Hematopoietic multipotent progenitor cell treated with erythropoietin and hydrocortisone succinate and interleukin-3 and kit ligand, for 8 days (in vitro differentiated cells): ENCODE measurements at places on chromosomes 3 and 15.

- DNase-seq: no peak
Observed at GRCh38 chr3:24046214-24046613, 101.1 kb downstream of the NR1D2 start.

DNA sequence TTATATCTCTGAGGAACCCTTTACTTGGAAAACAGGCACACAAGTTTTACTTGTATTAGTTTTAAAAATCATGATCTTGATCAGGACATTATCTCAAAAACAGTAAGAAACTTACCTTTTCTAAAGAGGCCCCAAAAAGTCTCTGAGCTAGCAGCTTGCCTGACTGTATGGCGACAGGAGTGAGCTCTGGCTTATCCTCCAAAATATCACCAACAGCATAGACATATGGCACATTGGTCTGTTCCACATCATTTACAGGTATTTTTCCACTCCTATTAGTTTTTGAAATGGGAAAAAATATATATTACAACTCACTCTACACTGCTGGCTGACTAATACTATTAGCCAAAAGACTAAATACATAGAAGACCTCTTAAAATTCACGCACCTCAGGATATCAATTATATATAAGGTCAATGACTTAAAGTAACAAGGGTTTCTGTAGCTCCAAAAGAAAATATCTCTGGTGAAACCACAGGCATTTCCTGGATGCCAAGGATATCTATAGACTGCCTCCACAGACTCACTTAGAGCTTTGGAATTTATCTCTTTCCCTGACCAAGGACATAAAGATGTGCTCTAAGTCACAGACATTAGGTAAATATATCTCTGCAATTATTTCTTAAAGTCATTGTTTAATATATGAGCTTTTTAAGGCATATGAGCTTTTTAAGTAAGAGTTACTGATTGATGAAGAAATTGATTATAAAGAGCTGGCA lies 33.1 kb downstream of the TXNRD3 start:
- DNase-seq: no peak

GRCh38 chr15:81189583-81190283 lies 6.9 kb upstream of the IL16 start:
- DNase-seq: no peak

DNA sequence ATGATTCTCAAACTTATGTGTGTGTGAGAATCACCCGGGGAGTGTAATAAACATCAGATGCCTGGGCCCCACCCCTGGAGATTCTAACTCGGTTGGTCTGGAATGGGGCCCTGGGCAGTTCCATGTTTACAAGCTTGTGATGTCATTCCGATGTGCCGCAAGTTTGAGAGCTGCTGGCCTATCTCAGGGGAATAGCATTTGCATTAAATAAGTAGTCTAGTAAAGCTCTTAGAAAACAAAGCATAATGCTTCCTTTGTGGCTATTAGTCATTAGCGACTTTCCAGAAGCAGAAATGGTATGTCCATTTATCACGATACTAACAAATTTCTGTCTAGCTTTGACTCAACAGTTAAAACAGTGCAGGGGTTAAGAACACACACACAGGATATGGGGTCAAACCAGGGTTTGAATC lies 20.9 kb downstream of the PGBD4 start:
- DNase-seq: no peak

- DNase-seq: no peak
Observed at GRCh38 chr3:18657858-18658820, 233.0 kb upstream of the SATB1 start.

- no peak for DNase-seq
Observed at GRCh38 chr3:81749265-81749664, 12.2 kb downstream of the GBE1 start.

DNA sequence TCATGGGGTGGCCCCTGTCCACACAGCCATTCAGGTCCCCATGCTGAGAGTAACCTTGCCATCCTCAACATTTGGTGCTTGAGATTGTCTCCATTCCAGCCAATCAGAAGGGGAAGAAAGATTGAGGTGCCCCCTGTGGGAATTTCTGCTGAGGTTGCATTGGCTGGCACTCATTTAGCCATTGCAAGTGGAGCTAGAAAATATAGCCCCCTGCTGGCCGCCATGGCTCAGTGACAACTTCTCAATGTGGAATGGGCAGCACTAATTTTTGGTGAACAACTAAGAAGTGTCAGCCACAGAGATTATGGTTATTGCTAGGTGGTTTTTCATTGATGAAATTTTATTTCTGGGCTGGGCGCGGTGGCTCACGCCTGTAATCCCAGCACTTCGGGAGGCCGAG lies 22.0 kb downstream of the COL6A6 start:
- peak; percentile 77 for DNase-seq

DNA sequence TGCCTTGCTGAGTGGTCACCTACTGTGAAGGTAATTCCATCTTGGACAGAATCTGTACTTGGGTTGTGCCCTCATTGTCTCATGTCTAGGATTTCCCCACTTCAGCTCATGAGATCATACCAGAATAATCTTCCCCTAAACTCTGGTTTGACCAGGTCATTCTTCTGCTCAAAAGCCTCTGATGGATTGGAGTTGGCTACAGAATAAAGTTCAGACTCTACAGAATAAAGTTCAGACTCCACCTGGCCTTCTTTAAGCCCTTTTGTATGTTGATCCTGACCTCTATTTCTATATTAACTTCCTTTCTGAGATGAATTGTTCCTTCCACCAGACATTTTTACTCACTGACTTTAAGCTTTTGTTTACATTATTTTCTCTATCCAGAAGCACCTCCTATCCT lies 6.4 kb upstream of the GLCE start:
- no peak for DNase-seq

DNA sequence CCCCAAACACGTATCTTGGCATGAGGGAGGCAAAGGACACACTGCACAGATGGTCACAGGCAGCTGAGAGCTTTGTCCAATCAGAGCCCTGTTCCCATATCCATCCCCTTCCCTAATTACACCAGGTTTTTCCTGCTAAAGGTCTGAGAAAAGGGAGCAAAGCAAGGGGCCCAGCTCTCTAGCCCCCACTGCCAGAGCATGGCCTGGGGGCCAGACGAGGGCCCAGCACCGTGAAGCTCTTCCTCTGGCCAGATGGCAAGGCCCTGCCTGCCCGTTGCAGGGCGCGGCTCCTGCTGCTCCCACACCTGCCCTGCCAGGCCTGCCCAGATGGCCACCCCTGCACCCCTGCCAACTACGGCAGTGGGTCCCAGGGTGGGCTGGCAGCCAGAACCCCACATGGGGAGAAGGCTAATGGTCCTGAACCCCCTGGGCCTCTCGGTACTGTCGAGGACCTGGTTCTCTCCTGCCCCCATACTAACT lies 3.2 kb downstream of the SHF start:
- DNase-seq: no peak

GRCh38 chr3:65963787-65964677 lies 74.7 kb downstream of the MAGI1 start:
- no peak for DNase-seq

DNA sequence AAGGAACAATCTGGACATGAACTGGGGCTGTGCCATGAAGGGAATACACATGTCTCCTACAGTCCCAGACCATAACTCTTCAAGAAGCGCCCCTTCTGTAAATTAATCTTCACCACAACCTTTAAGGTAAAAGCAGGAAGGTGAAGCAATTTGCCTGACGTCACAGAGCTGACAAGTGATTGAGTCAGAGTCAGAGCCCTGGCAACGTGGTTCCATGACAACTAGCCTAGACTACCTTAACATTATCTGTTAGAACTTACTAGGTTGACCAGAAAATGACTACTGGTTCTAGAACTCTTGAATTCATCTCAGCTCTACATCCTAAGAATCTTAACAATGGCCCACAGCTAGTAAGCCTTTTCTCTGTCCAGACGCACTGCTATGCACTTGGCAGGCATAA lies 124.6 kb downstream of the NTRK3 start:
- DNase-seq: no peak

- DNase-seq: no peak
Observed at GRCh38 chr15:88004399-88004798, 252.1 kb downstream of the NTRK3 start.

- DNase-seq: no peak
Observed at GRCh38 chr15:93831641-93832040, 399.7 kb upstream of the MCTP2 start.

DNA sequence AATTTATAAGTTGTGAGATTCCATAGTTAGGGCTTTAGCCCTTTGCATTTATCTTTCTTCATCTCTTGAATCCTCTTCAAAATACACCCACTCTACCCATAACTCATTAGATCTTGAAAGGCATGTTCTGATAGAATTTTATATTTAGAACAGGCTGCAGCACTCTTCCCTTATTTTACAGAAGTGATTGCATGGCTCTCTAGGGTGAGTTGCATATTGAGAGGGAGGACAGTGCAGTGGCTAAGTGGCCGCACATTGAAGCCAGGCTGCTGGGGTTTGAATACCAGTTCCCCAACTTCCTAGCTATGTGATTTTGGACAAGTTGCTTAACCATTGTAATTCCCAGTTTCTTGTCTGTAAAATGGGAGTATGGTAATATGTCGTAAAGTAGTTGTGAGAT lies 2.5 kb downstream of the CD86 start:
- no peak for DNase-seq

GRCh38 chr3:122496508-122496907 lies 18.2 kb downstream of the KPNA1 start:
- no peak for DNase-seq

DNA sequence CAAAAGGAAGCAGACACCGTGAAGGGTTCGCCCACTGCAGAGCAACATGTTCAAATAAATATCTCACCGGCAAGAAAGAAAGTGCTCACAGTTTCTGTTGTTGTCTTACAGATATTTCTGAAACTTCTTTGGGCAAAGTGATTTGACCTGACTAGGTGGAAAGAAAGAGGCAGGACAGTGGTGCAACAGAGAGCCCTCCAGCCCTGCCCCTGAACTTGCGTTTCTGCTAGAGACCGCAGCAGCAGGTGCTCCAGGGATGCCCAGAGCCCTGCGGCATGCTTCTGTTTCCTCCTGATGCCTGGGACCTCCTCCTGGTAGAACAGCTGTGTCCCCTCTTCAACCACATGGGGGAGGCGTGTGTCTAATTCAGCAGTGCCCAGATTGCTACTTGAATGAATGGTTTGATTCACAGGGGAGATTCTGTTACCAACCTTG lies 123.4 kb downstream of the ATP10A start:
- DNase-seq: peak; percentile 10

DNA sequence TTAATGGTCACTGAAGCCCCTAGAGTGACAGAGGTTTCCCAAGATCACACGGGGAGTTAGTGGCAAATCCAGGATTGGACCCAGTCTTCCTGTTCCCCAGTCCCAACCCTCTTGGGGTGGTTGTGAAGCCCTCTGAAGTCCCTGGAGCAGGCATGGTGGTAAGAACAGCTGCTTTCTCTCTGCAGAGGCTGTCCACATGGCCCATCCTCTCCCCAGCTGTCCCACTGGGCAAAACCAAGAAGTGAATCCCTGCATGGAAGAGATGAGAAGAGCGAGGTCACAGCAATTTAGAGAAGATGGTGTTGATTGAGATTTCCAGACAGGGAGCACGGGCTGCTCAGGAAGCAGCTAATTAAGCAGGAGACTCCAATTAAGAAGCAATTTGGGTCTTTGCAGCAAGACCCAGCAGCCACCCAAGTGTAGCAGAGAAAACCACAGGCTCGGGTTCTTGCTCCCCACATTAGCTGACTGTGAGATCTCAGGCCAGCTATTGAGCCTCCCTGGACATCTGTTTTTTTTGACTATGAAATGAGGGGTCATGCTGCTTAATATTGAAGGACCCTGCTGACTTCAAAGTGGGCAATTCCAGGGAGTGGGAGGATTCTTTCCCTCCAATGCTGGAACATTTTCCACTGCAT lies 14.8 kb upstream of the HDAC11 start:
- DNase-seq: no peak

GRCh38 chr3:105388176-105388575 lies 21.5 kb downstream of the ALCAM start:
- no peak for DNase-seq

DNA sequence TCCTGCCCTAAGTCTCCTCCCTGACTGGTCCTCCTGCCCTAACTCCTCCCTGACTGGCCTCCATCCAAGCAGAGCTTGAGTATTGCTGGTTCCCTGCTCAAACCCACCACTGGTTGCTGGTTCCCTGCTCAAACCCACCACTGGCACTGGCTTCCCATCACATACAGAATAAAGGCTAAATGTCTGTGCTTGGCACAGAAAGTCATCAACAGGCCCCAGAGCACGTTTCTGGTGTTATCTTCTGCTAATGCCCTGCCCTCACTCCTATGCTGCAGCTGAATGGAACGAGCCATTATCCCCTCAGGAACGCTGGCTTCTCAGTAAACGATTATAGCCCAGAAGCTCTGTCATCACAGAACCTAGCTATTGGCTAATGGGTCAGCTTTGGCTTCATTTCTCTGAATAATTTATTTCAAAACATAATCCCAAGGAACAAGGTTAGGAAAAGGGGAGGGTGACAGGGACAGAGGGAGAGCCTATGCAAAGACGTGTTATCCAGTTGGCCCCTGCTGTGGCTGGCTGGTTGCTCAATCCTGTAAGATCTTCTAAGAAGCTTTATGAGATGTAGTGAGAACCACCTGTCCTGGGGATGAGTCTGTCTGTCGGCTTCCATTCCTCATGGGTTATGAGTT lies 6.3 kb upstream of the MUC20 start:
- DNase-seq: no peak

DNA sequence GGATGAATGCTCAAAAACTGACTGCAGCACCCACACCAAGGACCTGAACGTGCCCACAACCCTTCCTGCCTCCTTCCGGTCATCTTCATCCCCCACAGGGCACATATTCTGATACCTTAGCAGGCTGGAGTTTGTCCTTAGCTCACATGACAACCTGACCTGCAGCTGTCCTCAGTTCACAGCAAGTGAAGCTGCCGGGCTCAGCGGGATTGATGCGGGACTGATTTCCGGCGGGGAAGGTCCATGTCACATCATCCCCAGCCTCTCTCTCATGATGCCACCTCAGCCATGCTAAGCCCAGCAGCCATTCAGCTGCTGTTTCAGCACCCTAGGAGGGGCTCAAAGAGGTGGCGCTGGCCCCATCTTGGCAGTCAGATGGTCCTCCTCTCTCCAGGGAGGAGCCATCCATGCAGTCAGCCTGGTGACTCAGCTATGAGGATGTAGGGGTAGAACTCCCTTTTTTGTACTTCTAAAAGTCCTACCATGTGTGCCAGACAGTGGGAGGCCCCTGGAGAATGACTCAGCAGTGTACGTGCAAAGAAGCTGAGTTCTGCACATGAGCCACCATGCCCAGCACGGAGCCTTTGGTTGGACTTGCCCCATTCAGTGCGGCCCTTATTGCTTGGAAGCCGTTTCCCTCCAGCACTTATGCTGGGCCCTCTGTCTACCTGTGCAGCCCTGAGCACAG lies 9.5 kb downstream of the CA12 start:
- DNase-seq: peak; percentile 71

DNA sequence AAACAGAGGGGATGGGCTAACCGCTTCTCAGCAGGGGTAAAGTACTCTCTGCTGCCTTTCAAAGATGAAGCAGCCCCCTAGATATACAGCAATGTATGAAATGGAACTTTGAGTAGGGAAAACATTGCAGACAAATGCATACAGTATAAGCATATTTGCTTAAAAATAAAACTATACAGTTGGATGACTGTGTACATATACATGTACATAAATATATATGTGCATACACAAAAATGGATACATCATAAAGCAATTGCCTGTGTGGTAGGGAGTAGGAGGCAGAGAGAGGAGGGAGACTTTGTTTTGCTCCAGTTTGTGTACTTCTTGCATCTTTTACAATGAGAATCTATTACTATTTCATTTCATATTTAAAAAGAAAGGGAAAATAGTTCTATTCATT lies 28.4 kb downstream of the NSMCE3 start:
- DNase-seq: no peak

- DNase-seq: no peak
Observed at GRCh38 chr15:67193223-67193990, 61.1 kb downstream of the AAGAB start.

GRCh38 chr15:70347321-70348225 lies 249.9 kb upstream of the TLE3 start:
- no peak for DNase-seq

- no peak for DNase-seq
Observed at GRCh38 chr3:64046996-64047594, 23.8 kb upstream of the PSMD6 start.
